ENCODE measurements at places on chromosomes 1 and 21.

DNA sequence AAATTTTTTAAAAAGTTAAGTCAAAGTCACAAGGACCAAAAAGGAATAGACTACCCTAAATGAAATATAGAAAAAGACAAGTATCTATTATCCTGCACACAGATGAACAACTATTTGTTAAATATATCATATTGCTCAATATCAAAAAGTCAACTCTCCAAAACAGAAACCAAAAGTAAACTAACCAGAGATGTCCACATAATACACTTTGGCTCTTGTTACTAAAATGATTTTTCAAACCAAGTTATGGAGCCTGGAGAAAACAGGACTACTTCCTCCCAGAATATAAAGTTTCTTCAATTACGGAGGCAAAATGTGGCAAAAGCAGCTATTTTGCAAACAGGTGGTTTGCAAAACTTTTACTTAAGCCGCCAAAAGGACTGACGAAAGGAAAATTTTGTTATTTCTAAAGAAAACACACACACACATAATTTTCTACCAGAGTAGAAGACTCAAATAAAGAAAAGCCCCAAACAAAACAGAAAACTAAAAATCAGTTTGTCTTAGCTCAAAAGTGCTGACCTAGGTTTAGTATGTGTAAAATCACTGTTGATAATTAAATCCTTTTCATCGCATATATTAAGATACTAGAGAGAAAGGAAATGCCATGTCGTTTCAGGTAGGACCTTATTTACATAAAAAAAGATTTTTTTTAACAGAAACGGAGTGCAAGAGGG lies 1.1 kb downstream of the DPYD start:
- no peak for DNase-seq

DNA sequence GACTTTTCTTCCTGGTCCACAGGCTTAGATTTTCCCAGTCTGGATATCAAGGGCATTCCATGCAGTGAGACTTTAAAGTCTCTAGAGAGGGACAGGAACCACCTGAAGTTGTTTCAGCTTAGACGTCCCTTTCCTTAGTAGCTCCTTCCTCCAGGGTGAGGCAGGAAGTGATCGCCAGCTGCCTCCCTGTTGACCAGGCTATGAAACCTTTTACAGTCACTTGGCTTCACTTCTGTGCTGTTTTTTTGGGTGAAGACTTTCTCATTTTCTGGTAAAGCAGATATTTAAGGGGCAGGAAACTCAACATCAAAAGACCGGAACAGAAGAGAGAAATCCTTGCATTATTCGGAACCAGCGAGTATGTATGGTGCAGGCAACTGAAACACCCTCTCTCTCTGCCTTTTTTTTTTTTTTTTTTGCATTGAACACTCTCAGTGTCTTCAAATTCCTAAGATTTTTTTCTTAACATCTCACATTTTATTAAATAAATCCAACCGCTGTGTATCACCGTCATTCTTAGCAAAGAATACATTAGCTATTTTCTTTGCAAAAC lies 234.6 kb upstream of the IRF2BP2 start:
- DNase-seq = no peak

DNA sequence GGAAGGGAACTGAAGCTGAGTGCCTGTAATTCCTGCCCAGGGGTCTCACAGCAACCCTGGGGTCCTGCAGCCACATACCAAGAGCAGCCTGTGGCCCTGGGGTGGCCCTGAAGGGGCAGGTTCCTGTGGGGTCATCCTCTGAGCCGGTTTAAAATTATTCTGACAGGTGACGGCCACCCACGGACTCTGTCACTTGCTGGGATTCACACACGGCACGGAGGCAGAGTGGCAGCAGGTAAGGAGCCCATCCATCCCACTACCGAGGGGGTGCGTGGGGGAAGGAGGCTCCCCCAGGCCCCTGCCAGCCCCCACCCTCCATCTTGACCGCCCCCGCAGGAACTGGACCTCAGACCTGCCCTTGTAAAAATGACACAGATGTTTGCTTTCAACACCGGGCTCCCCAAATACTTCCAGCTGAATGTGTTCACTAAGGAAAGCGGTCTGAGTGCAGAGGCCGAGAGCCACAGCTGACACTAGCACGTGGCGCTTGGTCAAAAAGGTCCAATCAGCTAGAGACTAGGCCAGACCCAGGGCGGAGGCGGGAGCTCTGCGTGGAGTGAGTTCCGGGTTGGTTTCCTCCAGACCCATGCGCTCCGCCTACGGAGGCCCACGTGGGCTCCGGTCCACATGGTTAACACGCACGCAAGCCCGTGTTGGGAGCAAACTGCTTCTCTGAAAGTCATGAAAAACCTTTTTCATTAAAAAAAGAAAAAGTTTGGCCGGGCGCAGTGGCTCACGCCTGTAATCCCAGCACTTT lies 10.0 kb downstream of the YBEY start:
- DNase-seq = no peak

- no peak for DNase-seq
Measured at GRCh38 chr1:109621379-109622136, 1.9 kb downstream of the AMPD2 start.

- DNase-seq = no peak
Measured at GRCh38 chr1:17427696-17428660, 11.5 kb downstream of the RCC2 start.
